Kasumi-1 (cell line): ENCODE measurements at places on chromosomes 11 and 22.
A peak's percentile ranks its signal among the peaks of the same experiment; 100 is the strongest.

DNA sequence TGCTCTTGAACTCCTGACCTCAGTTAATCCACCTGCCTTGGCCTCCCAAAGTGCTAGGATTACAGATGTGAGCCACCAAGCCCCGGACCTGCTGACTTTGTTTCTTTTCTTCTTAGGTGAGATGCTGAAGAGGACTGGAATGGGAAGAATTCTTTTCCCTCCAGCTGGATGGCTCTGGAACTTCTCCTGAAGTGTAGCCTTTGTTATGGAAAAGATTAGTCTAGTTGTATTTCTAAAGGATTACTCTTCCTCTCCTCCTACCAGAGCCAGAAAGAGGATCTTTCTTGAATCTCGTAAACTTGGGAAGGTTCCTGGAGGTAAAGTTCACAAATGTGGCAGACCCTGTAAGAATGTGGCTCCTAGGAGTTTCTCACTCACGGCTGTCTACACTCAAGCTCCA is 95.4 kb upstream of the LARGE1 start:
- DNase-seq: no peak

GRCh38 chr11:66176650-66177049 is 91.8 kb upstream of the RAB1B start:
- no peak for DNase-seq

DNA sequence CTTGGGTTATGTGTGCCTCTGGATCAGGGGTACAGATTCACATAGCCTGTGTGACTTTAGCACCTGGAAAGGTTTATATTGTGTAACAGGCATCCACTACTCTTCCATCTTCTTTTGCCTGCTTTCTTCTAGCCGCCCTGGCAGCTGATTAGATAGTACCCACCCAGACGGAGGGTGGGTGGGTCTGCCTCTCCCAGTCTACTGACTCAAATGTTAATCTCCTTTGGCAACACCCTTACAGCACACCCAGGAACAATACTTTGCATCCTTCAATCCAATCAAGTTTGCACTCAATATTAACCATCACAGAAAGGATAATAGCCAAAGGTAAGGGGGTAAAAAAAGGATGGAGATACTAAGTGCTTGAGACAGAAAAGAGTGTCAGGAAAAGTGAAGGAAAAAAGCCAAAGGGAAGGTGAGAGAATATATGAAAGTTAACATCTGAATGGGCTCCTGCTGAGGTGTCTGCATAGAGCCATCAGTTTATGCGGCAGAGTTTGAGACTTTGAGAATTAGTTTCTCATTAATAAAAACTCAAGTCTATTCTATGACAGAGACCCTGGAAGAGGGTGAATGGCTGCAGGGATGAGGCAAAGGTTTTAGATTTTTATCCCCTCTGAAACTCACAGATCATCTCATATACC is 2.6 kb upstream of the OR51B6 start:
- DNase-seq: no peak

GRCh38 chr11:47797633-47798032 is 30.5 kb upstream of the FNBP4 start:
- no peak for DNase-seq

- peak; percentile 21 for DNase-seq
Measured at GRCh38 chr11:13210424-13210823, 67.2 kb upstream of the BMAL1 start.

- DNase-seq: no peak
Measured at GRCh38 chr11:64071849-64072248, 36.1 kb downstream of the FLRT1 start.

- no peak for DNase-seq
Measured at GRCh38 chr11:69136471-69136870, 19.3 kb upstream of the SMIM38 start.

DNA sequence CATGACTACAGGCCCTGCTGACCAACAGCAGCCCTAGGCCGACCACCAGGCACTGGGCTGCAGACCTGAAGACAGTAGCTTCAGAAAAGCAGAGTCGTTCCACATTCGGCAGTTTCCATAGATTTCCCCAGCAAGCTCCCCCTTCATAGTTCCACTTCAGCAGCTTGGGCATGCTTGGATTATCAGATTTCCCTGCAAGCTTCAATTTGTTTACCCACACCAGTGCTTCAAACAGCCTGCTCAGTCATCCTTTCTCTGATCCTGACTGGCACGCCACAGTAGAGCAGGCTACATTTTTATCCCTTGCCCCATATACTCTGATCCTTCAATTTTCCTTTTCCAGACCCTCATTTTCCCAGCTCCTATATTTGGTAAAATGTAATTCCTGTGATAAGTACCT is 51.1 kb upstream of the CFAP300 start:
- no peak for DNase-seq

GRCh38 chr11:114285599-114285998 is 10.6 kb upstream of the NNMT start:
- no peak for DNase-seq

DNA sequence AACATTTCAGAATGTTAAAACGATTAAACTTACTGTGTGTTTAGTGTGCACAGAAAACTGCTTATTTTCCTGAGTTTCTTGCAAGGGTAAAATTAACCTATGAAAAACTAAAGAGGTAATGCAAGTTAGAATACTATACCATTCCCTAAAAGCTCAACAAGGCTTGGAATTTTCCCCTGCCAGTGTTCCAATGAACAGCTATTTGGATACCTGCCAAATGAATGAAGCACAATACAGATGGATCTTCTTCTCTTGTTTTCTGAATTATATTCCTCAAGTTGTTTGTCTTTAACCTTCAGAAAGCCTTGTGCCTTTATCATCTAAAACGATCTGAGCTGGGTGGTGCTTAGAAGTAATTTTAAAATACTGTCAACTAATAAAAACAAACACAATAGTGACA is 204.5 kb downstream of the LRRC4C start:
- DNase-seq: no peak

DNA sequence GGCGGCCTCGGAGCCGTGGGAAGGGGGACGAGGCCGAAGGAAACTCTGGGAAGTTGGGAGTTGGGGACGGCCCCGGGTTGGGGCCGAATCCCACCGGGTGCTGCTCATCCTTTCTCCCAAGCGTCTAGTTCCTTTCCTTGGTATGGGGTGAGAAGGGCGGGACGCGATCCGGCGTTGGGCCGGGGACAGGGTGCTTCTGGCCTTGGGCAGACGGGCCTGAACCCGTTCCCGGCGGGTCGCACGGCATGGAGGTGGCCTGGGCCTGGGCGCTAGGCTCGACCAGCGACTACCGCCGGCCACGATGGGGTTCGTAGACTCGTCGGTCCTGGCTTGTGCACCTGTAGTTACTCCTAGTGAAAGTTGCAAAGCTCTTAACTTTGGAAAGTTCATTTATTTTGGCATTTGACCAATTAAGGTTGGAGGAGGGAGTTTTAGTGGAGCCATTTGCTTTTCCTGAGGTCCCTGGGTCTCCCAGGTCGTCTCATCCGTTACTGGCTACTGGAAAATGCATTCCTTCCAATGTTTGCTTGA is 1.0 kb downstream of the SYT9 start:
- DNase-seq: no peak

DNA sequence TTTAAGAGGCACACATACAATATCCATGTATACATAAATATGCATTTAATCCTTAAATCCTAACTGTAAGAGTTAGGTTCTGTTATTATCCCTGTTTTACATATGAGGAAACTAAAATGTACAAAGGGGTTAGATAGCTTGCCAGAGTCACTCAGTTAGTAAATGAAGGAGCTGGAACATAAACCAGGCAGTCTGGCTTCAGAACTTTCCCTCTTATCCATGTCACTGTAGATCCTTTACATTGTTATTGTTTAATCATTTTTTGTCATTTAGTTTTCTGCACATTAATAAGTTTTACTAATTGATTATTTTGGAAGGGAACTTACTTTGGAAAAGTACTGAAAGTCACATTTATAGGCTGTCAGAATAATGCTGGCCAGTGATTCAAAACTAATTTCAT is 282.4 kb downstream of the TMEM135 start:
- DNase-seq: no peak

- DNase-seq: no peak
Measured at GRCh38 chr11:70872955-70873735, 379.2 kb downstream of the SHANK2 start.

GRCh38 chr11:66181632-66182315 is 86.7 kb upstream of the RAB1B start:
- no peak for DNase-seq

- peak; percentile 4 for DNase-seq
Measured at GRCh38 chr11:57896361-57897145, 127.1 kb upstream of the OR9Q1 start.

DNA sequence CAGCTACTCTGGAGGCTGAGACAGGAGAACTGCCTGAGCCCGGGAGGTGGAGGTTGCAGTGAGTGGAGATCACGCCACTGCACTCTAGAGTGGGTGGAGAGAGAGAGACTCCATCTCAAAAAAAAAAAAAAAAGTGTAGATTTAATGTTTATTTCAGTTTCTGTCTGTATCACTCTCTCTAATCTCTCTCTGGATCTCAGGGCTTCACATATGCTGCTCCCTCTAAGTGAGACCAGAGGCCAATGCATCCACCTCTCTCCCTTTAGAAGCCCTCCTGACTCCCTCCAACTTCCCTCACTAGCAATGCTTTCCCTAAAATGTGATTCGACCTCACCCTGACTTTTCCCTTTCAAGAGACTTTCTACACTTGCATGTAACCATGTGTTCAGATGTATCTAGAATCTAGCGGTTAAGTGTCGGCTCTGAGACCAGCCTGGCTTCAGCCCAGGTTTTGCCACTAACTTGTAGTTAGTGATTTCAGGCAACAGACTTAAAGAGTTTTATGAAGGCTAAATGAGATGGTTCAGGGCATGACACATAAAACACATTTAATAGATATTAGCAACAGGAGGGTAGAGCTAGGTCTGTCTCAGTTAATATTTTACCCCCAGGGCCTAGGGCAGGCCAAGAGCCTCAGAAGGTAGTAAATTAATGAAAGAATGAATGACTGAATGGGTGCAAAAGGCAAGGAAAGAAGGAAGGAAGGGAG is 364.3 kb downstream of the LARGE1 start:
- no peak for DNase-seq

- DNase-seq: no peak
Measured at GRCh38 chr11:112470355-112470754, 209.7 kb upstream of the PLET1 start.

DNA sequence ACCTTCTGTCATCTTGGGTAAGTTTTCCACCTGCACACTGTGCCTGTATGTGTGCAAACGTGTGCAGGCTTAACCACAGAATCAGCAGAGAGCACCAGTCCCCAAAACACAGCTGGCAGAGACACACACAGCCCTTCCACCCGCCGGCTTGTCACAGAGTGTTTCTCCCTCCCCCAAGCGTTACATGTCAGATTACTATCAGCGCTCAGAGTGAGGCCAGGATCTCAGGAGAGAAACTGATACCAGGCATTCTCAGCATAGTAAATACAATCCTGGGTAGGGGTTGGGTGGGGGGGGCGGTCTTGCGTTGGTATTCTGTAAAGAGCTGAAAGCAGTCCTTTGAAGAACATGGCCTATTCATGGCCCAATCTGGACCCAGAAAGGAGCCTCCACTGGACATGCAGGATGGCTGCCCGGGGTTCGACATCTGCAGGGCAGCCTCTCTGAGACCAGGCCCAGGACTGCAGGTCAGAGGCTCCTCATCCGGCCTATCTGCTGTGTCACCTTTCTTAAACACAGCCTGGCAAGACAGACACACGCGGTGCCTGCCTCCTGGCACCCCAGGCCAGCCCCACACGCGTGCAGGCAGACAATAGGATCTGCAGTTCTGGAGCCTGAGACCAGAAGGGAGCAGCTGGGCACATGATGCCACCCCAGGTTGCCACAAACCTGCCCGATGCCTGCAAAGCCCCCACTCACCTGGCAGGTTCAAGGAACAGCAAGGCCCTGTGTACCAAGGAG is 1.7 kb downstream of the OSBPL5 start:
- no peak for DNase-seq

- DNase-seq: no peak
Measured at GRCh38 chr11:68727783-68728182, 23.5 kb downstream of the TESMIN start.

- DNase-seq: no peak
Measured at GRCh38 chr22:46078241-46079092, 71.9 kb upstream of the PPARA start.

DNA sequence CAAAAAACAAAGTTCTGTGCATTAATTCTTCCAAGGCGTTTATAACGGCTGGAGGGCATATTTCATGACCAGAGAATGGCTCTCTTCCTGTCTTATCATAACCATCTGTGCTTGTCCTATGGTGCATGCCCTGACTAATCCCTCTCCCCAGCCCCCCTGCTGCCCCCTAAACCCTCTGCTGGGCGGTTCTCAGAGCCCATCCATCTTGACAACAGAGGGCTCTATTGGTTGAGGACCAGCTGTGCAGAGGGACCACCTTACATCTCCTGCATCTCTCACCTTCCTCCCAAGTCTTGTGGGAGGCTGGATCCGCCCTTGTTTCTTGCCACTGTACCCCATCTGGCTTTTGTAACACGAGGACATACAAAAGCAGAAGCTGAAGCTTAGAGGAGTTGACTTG is 282.1 kb downstream of the MIAT start:
- DNase-seq: no peak

DNA sequence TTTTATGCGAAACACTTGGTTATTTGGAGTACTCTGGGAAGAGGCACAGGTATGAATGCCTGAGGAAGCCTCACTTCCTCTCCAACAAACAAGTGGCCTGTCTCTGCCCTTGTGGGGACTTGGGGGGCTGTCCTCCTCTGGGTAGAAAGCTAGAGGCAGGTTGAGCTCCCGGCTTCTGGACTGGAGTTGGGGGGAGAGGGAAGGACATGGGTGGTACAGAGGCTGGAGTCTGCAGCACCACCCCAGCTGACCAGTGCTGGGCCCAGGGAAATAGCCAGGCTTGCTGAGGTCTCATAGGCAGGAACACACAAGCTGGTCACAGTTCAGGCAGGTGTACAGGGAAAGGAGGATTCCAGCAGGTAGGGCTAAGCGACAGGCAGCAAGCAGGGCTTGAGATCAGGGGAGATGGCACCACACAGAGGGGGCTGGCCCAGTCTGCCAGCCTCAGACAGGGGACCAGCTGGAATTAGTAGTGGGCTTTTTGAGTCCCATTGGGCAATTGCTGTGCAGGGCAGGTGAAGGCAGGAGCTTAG is 135.3 kb upstream of the TEAD1 start:
- no peak for DNase-seq

DNA sequence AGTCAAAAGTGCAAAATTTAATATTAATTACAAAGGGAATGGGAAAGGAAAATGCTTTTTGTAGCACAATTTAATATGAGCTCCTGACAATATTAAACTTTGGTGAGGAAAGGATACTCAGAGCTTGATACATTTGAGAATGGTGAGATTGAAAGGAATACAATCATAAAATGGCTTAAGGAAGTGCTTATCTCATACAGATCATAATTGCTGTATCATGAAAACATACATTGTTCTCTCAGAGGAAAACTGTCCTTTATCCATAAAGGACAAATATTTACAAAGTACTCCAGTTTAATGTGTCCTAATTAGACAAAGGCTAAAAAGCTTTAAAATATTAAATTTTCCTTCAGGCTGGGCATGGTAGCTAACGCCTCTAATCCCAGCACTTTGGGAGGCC is 260.4 kb downstream of the TMEM135 start:
- no peak for DNase-seq

GRCh38 chr22:46053563-46054090 is 76.7 kb upstream of the WNT7B start:
- no peak for DNase-seq
